Stimulated activated CD4-positive, alpha-beta T cell treated with anti-CD3 and anti-CD28 coated beads, Interleukin-4, amount 100 ng/mL, for 48 hours (primary cell): ENCODE measurements at places on chromosomes 5 and 9.

DNA sequence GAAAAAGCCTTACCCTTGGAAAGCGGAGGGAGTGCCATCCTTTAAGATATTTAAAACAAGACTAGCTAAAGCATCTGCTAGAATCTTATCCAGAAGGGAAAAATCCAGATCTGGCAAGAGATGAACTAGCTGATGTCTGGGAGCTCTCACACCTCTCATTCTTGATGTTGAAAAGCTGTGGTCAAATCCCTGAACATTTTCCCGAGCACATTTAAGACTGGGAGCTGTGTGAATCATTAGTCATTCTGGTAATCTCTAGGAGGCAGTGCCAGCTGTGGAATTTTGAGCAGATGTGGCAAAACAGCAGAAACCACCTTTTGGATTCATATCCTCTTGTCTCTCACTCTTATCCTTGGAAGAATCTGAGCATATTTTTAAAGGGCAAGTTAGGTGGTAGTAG, 218.0 kb downstream of the MAN2A1 start:
- DNase-seq: no peak

DNA sequence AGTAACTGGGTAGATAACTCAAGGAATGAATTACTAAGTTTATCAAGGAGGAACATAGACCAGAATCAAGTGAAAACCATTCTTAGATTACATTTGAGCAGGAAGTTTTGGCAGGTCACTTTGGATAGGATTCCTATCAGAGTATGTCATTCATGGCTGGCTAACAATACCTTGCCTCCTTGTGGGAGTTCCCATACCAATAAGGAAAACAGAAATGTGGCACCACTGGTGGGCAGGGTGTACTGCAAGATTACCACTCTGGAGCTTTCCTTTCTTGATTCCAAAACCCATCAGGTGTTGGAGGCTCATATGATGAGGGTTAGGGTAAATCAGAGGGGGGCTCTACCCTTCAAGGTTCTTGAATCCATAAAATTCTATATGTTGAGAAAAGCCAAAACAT, 18.6 kb upstream of the SPATA31D1 start:
- DNase-seq: no peak

GRCh38 chr9:73153793-73154227, 2.1 kb downstream of the ANXA1 start:
- no peak for DNase-seq

DNA sequence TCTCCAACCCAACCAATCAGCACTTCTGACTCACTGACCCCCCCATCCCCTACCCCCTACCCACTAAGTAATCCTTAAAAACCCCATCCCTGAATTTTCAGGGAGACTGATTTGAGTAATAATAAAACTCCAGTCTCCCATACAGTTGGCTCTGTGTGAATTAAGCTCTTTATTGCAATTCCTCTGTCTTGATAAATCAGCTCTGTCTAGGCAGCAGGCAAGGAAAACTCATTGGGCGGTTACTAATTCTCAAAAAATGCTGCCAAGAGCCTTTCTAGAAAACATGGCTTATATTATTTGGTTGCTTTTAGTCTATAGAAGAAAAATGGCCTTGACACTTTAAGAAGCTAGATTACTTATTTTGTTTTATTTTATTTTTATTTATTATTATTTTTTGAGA, 131.7 kb downstream of the SUSD1 start:
- DNase-seq: no peak

- no peak for DNase-seq
Observed at GRCh38 chr5:137332296-137332695, 166.8 kb downstream of the SPOCK1 start.

GRCh38 chr9:16551692-16552091, 318.8 kb downstream of the BNC2 start:
- DNase-seq: no peak

DNA sequence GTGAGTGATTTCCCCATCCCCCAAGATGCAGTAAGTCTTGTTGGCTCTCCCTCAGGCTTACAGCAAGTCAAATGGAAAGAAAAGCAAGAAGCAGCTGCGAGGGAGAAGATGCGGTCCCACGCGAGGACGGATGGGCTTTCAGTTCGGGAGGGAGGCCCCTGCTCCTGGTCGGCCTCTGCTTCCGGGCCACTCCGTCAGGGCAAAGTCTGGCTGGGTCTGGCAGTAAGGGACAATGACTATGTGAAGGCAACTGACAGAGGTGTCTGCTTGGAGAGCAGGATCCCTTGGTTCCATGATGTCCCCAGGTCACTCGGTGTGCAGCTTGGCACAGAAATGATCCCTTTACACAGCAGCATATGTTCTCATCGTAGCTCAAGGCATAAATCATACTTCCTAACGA, 146.7 kb downstream of the HSPA4 start:
- no peak for DNase-seq

- no peak for DNase-seq
Observed at GRCh38 chr5:109484597-109484996, 74.8 kb upstream of the PJA2 start.

- DNase-seq: no peak
Observed at GRCh38 chr9:27497883-27498417, 26.1 kb upstream of the IFNK start.

DNA sequence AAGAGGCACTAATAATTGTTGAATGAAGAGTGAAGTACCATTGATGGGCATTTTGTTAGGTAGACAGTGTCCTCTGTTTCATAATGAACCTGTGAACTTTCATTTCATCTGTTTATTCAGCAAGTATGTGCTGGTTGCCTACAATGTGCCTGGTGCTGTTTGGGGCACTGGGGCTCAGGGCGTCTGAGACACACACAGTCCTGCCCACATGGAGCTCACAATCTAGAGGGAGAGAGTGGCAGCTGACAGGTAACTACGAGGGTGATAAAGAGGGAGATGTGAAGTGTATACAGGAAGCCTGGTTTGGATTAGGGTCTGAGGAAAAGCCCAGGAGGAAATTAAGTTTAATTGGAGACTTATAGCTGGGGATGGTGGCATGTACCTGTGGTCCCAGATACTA, 28.5 kb upstream of the NDST1 start:
- no peak for DNase-seq

GRCh38 chr9:72129271-72130156, 19.7 kb upstream of the GDA start:
- DNase-seq: no peak

GRCh38 chr5:17249029-17249634, 31.7 kb downstream of the BASP1 start:
- no peak for DNase-seq

GRCh38 chr5:143302341-143303045, 101.0 kb downstream of the NR3C1 start:
- no peak for DNase-seq

DNA sequence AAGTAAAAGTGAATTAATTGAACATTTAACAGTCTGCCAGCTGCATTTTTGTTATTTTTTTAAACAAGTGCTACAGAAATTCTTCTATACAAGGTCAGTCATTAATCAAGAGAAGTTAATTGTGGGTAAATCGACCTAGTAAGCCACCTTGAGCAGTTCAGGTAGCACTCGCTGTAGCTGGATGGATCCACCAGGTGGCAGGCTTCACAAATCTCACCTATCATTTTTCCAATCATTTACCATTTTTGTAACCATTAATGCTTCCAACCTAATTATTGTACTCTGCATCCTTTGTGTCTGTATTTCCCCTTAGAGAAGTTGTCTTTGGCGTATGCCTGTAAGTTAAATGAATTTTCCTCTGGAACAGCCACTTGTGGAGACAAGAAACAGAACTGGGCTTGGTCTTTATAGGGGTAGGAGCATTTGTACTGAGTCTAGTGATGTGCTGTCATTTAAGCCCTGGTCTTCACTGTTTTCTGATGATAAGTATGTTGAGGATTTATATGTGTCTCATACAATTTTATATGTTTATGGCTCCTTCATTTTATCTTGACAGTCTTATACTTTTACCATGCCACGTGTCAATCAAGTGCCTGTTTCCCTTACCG, 39.5 kb downstream of the CD180 start:
- DNase-seq: peak; percentile 21

DNA sequence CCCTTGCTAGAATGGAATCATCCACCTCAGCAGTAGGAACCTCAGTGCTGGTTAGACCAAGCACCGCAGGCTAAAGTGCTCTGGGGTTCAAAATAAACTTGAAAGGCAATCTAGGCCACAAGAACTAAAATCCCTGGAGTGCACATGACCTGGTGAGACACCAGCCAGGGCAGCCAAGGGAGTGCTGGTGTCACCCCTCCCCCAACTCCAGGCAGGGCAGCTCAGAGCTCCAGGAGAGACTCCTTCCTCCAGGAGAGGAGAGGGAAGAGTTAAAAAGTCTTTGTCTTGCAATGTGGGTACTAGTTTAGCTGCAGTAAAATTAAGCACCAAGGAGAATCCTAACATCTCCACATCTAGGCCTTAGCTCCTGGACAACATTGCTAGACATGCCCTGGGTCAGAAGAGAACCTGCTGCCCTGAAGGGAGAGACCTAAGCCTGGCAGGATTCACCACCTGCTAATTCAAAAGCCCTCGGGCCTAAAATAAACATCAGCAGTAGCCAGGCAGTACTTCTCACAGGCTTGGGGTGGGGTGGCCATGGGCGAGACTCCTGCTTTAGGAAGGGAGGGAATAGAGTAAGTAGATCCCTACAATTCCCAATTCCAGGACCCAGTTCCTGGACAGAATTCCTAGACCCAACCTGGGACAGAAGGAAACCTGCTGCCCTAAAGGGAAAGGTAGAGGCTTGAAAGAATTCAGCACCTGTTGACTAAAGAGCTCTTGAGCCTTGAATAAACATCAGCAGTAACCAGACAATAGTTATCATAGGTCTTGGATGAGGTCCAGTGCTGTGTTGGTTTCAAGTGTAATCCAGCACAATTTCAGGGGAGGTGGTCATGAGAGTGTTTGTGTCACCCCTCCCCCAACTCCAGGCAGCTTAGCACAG, 25.8 kb downstream of the UGT3A2 start:
- DNase-seq: no peak

GRCh38 chr5:133398646-133399101, 213.7 kb downstream of the FSTL4 start:
- peak; percentile 27 for DNase-seq

GRCh38 chr5:56080375-56081052, 85.8 kb upstream of the IL6ST start:
- DNase-seq: no peak

- DNase-seq: no peak
Observed at GRCh38 chr9:3969590-3970260, 330.1 kb downstream of the GLIS3 start.

GRCh38 chr5:55823151-55823796, 27.9 kb upstream of the IL31RA start:
- DNase-seq: no peak

GRCh38 chr5:123881759-123882244, 369.8 kb downstream of the CSNK1G3 start:
- no peak for DNase-seq

- DNase-seq: no peak
Observed at GRCh38 chr5:111585291-111585690, 73.0 kb upstream of the STARD4 start.

- no peak for DNase-seq
Observed at GRCh38 chr5:74113196-74113540, 487.2 kb downstream of the ARHGEF28 start.

DNA sequence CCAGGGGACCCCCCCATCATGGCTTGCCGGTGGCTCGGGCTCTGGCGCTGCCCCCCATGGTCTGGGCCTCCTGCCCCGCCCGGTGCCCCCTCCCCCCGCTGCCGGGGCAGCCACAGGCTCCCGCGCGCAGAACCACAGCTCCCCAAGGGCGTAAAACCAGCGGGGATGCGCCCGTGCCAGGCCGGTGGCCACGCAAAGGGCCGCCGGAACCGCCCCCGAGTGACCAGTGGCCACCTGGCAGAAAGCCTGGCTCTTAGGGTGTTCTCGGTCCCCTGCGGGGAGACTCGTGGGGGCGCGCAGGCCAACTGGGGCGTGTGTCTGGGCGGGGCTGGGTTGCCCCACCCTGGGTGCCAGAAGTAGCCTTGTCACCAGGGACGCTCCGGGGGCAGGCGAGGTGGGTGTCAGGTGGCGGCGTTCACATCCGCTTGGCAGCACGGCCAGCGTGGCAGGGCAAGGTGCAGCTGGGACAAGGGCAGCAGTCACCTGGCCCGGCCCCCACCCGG, 515 bp upstream of the AGPAT2 start:
- no peak for DNase-seq
